ENCODE measurements at places on chromosomes 13 and 19.
A peak's percentile ranks its signal among the peaks of the same experiment; 100 is the strongest.

GRCh38 chr19:1280636-1281568 lies 4.8 kb upstream of the EFNA2 start:
- no peak for DNase-seq

GRCh38 chr13:98819382-98820010 lies 67.0 kb upstream of the SLC15A1 start:
- DNase-seq = no peak

DNA sequence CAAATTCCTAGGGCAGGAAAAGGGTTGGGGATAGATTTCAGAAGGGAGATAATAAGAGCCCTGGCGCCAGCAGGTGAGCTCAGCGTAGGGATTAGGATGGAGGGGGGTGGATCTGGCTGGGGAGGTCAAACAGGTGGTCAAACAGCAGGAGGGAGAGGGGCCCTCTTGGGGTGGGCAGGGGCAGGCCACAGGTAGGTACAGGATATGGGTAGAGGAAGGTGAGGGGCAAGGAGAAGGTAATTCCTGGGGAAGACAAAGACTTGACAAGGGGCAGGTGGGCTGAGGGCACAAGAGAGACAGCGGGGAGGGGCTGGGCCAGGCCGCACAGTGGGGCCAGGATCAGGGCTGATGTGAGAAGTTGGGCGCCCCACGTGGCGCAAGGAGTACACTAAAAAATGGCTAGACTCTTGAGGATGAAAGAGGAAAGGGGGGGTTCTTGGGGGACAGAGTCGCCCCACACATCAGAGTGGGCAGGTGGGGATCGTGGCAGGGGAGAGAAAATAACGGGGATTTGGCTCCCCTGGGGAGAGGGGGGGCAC lies 713 bp downstream of the KRI1 start:
- peak; percentile 80 for DNase-seq

DNA sequence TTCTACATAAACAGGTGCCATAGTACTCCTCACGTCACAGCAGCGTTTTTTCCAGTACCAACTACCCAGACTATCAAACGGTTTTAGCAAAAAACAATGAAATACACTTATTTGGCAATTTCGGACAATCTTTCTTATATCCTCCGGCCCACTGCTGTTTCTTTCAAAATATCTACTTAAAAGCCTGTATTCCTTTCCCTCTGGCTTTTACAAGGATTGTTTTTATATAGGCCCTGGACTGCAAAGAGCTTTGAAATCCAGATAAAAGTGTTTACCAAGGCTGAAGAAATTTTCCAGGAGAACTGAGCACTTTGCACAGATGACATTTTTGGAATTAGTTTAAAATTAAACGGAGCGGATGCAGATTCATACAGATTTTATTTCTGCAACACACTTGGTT lies 255.9 kb upstream of the STARD13 start:
- no peak for DNase-seq

- no peak for DNase-seq
Observed at GRCh38 chr13:81577601-81578195, 1236.8 kb upstream of the SPRY2 start.

- no peak for DNase-seq
Observed at GRCh38 chr13:44158098-44158521, 215.5 kb upstream of the SERP2 start.

GRCh38 chr13:31274390-31274789 lies 74.6 kb downstream of the B3GLCT start:
- DNase-seq = no peak

DNA sequence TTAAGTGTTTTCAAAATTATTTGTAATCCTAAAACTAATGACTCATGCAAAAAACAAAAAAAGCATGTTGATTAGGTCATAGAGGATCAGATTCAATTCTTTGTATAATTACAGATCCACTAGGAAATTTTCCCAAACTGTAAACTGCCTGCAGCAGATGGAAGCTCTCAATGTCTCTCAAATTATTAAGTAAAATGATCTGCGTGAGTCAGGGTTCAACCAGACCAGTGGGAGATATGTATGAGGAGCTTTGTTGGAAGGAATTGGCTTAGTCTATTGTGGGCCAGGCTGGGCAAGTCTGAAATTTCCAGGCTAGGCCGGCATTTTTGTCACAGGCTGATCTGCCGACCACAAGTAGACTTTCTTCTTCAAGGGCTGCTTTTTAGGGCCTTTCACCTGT lies 14.4 kb upstream of the SACS start:
- DNase-seq = no peak

GRCh38 chr19:41548954-41549688 lies 26.8 kb upstream of the CEACAM21 start:
- DNase-seq = peak; percentile 79

DNA sequence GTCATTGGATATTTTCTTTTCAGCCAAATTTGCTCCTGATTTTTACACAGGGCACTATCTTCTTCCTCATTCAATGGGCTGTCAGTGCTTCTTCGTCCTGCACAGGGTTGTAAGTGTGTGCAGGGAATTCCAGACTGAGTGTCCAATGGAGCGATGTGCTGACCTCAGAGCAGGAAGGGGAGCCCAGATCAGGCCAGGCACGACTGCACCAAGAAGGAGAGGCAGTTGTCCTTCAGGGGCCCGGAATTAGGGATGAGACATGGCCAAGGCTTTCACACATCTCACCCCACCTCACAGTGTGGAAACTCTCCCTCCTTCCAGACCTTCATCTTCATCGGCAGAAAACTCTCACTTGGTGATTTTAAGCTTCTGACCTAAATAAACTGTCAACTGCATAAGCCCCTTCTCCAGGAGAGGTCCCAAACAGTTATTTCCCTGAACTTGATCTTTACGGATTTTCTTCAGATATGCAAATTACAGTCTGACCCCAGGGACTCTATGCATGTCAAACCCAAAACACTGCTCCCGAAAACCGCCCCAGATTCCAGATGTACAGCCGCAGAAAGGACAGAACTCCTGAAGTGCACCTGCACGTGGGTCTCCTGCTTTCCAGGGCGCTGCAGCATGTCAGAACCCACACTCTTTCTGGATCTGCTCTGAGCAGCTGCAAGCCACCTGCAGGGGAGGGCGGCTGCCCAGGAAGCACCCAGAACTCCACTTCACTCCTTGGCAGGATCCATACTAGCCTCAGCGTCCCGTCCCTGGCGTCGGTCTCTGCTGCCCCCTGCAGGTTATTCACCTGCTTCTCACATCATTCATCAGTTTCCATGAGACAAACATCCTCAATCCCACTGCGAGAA lies 625 bp upstream of the ZNF20 start:
- DNase-seq = peak; percentile 92

DNA sequence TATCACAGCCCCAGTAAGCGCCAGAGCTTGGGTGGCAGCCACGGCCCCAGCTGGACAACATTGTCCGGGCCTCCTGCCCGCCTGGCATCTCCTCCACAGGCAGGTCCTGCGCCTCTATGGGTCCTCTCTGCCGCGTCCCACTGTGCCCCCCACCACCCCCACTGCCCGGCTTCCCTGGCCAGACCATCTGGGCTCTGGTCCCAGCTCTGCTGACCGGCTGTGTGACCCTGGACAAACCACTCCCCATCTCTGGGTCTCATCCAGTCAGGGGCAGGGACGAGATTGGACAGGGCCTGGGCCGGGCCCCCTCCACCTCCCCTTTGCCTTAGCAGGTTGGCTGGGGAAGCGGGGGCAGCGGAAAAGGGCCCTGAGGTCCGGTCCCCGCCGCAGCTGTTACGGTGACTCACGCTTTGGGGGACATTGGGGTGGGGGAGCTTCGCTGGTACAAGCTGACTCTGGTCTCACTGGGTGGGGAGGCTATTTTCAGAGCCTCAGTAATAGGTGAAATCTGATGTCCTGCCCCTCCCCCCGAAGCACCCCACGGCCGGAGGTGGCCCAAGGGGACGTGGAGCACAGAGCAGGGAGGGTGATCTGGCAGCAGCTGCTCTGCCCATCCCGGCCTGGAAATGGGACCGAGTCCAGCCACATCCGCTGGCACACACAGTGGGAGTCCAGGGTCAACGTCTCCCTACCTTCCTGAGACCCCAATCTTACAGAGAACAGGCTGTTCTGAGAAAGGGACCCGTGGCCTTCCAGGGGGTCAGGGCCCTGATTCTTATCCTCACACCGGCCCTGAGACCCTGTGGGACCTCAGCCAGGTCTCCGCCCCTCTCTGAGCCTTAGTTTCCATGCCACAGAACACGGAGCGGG lies 9.1 kb downstream of the NFIC start:
- no peak for DNase-seq

GRCh38 chr19:48319647-48320541 lies 5.5 kb upstream of the EMP3 start:
- DNase-seq = peak; percentile 88

- no peak for DNase-seq
Observed at GRCh38 chr19:49549045-49549444, 21.2 kb downstream of the RCN3 start.

DNA sequence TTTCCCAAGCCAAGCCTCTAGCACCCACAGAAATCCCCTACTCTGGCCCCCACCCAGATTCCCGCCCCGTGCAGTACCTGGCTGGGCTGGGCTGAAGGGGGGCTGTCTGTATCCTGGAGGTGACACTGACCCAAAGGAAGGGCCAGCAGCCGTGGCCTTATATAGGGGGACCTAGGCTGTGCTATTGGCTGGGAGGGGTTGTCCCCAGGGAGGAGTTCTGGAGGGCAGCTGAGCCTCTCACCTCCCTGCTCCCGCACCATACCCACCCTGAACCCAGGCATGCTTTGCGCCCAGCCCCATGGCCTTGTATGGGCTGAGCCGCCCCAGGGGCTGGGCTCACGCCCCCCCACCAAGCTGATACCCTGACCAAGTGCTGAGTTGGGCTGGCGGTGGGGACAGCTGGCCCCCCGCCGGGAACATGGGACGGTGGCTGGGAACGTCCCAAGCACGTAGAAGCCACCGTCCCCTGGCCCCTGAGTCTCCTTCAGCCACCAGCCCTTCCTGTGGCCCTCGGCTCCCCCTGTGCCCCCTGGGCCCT lies at the start of gene CKM:
Gene CKM, minus strand, starts transcription at position 132 of the 538 bp plus-strand sequence. CDS start 3,162 bp downstream, outside the sequence.
- DNase-seq = no peak

DNA sequence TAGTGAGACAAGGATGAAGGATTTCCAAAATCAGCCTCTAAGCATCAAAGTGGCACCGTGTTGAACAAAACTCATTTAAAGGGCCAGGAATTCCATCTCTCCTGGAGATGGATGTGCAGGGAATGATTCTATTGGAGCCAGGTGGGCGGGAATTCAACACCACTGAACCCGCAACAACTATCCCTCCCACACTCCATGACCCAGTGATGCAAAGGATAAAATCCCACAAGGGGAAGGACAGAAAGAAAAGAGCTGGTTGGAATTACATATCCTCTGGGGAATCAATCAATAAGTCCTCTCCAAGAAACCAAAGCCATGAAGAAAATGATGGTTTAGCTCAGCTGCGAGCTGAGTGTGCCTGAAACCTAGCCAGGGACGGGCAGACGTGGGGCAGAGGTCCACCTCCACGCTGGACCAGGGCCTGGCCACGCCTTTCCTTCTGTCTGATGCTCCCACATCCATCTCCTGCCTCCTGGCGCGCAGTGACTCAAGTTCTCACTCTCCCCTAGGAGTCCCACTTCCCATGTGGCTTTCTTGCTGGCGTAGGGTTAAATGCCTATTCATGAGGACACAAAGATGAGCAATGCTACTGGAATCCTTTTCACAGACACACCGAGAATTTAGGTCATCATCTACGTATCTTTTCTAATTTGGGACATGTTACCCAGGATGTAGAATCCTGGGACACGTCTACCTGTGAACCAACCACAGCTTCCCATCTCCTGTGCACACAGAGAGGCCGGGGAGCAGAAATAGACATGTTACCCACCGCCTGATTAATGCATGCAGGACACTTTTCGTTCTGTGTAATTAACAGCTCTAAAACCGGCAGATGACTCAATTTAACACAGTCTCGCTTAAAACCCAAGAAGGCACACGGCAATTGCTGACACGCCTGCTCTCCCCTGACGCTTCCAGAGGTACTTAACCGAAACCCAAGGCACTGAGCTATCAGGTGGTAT lies 48.6 kb downstream of the PEPD start:
- DNase-seq = no peak

GRCh38 chr19:30173593-30174356 lies 198.4 kb upstream of the ZNF536 start:
- no peak for DNase-seq

- no peak for DNase-seq
Observed at GRCh38 chr13:46617229-46617721, 64.3 kb downstream of the LRCH1 start.

DNA sequence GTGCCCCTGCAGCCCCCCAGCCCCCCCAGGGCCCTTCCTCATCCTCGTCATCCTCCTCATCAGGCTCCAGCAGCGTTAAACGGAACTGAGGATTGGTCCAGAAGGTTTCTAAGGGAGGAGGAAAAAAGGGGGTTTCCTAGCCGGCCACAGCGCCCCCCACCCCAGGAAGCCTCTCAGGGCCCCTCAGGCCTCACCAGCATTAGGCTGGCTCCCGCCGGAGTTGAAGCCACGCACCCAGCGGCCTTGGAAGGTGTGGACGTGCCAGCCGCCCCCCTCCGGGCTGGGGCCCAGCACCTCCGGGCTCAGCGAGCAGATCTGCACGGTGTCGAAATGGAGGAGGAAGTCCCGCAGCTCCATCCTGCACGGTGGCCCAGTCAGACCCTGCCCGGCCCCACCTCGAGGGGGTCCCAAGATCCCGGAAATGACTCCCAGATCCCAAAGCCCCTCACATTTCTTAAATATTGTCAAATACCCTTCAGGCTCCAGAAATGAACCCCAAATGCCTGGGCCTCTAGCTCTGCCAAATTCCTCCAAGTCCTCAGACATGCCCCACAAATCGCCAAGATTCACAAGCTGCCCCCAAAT lies 6.9 kb downstream of the CAPN12 start:
- peak; percentile 22 for DNase-seq

DNA sequence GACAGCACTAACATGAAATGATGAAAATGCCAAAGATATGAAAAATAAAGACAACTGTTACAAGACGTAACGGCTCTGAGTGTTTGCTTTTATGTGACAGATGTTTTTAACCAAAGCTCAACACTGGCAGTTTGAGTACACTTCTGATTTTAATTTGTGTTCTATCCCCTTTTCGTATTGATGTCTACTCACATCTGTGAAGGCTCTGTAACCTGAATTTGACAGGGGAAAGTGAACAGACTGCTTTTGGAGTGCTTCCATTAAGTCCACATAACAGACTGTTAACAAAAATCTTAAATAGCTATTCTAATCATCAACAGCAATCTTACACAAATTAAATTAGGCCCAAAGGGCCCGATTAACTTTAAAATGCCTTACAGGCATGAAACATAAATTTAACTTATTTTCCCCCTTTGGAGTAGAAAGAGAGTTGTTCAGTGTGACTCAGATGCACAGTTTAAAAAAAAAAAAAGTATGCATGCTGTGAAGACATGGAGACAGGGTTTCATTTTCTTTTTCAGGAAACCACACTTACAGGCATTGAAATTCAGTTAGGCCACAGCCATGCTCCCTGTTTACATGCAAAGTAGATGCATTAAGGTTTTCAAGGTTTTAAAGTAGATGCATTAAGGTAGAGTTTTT lies 16.3 kb upstream of the RNASEH2B start:
- peak; percentile 42 for DNase-seq
